ENCODE measurements at places on chromosomes 3 and 15. TPM values are rescaled to one million over a fixed set of nuclear protein-coding genes. Genes with fewer than 3 reads are reported as not detected.

Gene LIPC
- 1.7 TPM for total RNA-seq

Gene BFSP2
- total RNA-seq = not detected

Gene FRMD5
- 0.09 TPM for total RNA-seq

Gene IMPG2
- total RNA-seq = 0.05 TPM

Gene RLBP1
- total RNA-seq = 0.52 TPM

Gene IL16
- total RNA-seq = 42.8 TPM

Gene PSMA4
- 331 TPM for total RNA-seq

Gene GPR176
- 0.53 TPM for total RNA-seq

Gene ADGRG7
- not detected for total RNA-seq

Gene GRK7
- not detected for total RNA-seq

Gene RETNLB
- not detected for total RNA-seq

Gene UBAP1L
- 6.3 TPM for total RNA-seq

Gene CRABP1
- not detected for total RNA-seq

Gene SUCNR1
- not detected for total RNA-seq

Gene NANOGP8
- total RNA-seq = not detected

Gene KIF15
- 28.7 TPM for total RNA-seq

Gene RTF1
- 40.7 TPM for total RNA-seq

Gene TRIM71
- total RNA-seq = 0.05 TPM

Gene GP9
- not detected for total RNA-seq

Gene LRRC2
- not detected for total RNA-seq

Gene COL8A1
- total RNA-seq = not detected

Gene RBM5
- 139 TPM for total RNA-seq

Gene SEMA3B
- total RNA-seq = 0.30 TPM

Gene SLC25A38
- total RNA-seq = 35.5 TPM

Gene PPIB
- 465 TPM for total RNA-seq

Gene GOLGA6L9
- 1.7 TPM for total RNA-seq

Gene ADAMTSL3
- 0.07 TPM for total RNA-seq

Gene SPTSSB
- total RNA-seq = not detected

Gene ACY1
- 64.6 TPM for total RNA-seq

Gene C3orf22
- total RNA-seq = not detected

Gene ULK4
- total RNA-seq = 7.5 TPM

Gene CASR
- total RNA-seq = not detected

Gene GPR15
- total RNA-seq = 10.5 TPM

Gene CHRFAM7A
- 2.1 TPM for total RNA-seq

Gene ZNF774
- total RNA-seq = 2.7 TPM

Gene TERC
- 9.8 TPM for total RNA-seq

Gene DUOX2
- not detected for total RNA-seq

Gene ZDHHC23
- total RNA-seq = 2.6 TPM

Gene TRAT1
- total RNA-seq = 17.7 TPM

Gene CCDC9B
- 0.41 TPM for total RNA-seq
